ENCODE measurements at places on chromosomes 13 and 19. TPM values are rescaled to one million over a fixed set of nuclear protein-coding genes. Genes with fewer than 3 reads are reported as not detected.

DNA sequence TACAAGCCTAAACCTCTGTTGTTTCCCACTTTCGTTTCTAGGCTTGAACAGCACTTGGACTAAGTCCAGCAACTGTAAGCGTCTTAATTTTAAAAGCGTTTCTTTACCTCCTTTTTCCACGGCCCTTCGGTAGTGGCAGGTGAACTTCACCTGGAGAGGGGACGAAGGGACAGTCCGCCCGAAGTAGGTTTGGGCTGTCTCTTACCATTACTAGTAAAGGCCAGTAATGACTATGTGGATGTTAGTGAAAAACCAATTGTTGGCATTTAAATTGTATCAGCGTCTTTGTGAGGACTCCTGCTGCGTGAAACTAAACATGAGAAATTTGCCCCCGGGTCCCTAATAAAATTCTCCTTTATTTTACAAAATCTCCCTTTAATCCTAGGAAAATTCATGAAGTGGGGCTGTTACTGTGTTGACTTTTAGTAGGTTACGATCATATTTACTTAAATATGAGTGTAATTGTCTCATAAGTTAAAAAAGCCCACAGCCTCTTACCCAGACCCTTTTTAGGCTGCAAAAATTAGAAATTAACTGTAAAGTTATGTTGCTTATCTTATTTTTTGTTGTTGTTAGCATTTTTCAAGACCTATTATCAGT is 983 bp downstream of the ITM2B start:
- peak; percentile 53 for DNase-seq

DNA sequence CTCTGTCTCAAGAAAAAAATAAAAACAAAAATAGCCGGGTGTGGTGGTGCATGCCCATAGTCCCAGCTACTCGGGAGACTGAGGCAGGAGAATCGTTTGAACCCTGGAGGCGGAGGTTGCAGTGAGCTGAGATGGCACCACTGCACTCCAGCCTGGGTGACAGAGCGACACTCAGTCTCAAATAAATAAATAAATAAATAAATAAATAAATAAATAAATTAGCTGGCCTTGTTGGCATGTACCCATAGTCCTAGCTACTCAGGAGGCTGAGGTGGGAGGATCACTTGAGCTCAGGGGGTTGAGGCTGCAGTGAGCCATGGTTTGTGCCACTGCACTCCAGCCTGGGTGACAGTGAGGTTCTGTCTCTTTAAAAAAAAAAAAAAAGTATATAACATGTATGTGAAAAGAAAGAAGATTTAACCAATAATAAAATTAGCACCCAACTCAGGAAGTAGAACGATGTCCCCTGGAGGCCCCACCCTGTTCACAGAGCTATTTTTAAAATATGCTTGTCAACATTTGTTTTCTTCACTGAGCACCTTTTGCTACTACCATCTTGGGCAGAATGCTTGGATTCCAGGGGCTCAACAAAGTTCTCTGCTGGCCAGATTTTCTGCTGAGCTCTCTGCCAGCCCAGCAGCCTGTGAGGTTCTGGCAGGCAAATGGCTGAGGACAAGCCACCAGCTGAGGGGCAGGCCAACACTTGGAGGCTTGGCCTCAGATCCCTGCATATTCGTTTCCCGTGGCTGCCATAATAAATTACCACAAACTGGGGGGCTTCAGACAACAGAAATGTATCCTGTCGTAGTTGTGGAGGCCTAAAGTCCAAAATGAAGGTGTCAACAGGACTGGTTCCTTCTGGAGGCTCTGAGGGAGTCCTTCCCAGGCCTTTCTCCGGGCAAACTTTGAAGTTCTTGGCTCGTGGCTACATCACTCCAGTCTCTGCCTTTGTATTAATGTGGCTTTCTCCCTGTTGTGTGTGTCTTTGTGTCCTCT is 5.2 kb downstream of the SLC25A42 start:
- peak; percentile 32 for DNase-seq

- DNase-seq = peak; percentile 49
These were observed 19.0 kb downstream of the NLRP7 start for GRCh38 chr19:54928299-54928698.

Gene ZNF575
- 0.29 TPM for total RNA-seq

DNA sequence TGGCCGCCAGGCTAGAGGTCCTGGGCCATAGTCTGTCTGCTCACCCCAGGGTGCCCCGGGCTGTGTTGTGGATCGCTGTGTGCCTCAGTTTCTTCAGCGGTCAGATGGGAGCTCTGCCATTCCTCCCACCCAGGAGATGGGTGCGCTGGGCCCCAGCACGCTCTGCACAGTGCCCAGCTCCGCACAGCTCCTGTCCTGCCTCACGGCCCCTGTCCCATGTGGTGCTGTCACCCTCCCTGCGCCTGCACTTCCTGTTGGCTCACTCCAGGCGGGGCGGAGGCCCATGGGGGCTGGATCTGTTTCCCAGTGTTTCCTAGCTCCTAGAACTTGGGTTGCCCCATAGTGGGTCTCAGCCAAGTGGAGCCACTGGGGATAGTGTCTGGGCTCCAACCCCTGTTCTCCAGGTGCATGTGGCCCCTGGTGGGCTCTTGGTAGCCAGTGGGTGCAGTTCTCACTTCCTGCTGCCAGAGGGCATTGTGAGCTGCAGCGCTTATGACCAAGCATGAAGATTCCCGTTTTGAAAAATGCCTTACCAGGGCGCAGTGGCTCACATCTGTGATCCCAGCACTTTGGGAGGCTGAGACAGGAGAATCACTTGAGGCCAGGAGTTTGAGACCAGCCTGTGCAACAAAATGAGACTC is 69.8 kb downstream of the KDM4B start:
- DNase-seq = peak; percentile 94

- DNase-seq = no peak
These were observed 14.5 kb downstream of the IRS2 start for GRCh38 chr13:109771926-109772325.

- no peak for DNase-seq
These were observed 8.7 kb downstream of the RPS28 start for GRCh38 chr19:8329996-8330395.

DNA sequence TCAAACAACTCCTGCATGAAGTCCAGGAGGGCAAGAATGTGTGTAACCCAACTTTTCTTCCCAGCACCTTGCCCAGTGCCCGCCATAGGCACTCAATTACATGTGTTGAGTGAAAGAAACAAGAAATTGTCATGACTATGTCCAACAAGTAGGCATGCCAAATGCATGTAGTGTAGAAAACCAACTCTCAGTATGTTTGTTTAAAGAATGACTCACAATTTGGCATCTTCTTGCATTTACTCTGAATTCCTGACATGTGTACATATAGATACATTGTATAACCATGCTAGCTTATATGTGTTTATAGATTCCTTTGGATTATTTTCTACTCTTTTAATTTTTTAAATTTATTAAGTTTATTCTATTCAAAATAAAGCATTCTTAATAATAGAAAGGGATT is 305.0 kb downstream of the EFNB2 start:
- peak; percentile 69 for DNase-seq

Gene ZNF587
- 21.8 TPM for total RNA-seq

DNA sequence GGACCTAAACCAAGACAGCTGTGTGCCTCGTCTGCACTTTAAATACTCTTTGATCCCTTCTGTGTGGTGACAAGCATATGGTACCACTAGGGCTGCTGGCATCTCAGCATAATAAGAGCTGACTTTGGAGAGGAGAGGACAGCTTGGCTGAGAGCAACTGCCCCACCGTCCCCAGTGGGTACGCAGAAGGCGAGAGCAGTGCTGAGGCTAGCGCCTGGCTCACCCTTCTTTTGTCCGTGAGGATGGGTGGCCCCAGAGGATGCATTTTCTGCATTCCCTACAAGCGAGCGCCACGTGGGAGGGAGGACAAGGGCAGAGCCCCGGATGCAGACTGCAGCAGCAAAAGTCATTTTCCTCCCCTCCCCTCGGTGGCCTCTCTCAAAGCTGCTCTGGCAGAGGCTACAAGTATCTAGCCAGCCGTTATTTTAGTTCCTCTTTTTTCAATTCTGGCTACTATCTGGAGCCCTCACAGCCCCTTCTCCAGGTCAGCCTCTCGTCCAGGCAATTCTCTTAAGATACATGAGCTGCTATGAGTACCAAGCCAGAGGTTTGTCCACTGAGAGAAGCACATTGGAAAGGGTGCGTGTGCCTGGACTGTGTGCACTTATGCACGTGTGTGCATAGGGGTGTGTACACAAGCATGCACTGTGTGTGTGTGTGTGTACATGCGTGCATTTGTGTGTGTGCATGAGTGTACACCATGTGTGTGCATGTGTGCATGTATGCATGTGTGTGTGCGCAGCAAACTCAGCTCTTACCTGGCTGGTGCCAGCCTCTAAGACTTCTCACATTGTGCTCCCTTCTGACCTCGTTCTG is 51.3 kb downstream of the RAB20 start:
- DNase-seq = peak; percentile 60

GRCh38 chr19:49818649-49819370 is 721 bp downstream of the MED25 start:
- peak; percentile 52 for DNase-seq

DNA sequence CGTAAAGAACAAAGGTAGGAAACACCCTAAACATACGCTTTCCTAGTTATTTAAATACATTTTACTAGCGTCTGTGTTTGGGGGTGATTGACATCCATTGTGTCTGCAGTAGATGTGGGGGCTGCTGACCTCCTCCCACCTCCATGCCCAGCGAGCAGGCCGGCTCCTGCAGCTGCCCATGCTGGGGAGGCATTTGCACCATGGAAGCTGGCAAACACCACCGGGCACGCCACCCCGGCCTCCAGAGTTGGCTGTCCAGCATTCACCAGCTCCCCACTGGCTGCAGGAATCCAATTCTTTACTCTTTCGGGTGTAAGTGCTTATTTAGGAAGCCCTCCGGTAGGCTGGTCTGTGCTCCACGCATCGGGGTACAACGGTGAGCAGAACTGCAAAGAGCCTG is 115.4 kb upstream of the USP29 start:
- no peak for DNase-seq

DNA sequence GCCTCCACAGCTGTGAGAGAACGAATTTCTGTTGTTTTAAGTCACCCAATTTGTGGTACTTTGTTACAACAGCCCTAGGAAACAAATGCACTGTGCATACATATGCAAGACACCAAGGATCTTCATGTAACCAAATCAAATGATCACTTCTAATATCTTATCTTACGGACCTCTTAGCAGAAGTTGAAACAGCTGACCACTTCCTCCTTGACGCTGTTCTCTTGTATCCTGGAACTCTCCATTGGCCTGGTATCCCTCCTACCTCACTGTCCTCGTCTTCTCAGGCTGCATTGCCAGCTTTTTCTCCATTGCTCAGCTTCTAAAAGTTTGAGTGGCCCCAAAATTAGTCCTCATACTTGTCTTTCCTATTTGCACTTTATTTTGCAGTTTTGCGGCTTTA is 200.4 kb downstream of the DLEU7 start:
- DNase-seq = peak; percentile 21

Gene SHISA7
- not detected for total RNA-seq

Gene LGALS14
- total RNA-seq = not detected

- DNase-seq = peak; percentile 98
These were observed 421 bp downstream of the DGKH start for GRCh38 chr13:42048684-42049453.

- no peak for DNase-seq
These were observed 1315.4 kb downstream of the PCDH9 start for GRCh38 chr13:65914716-65915115.

Gene PDE4C
- total RNA-seq = not detected

DNA sequence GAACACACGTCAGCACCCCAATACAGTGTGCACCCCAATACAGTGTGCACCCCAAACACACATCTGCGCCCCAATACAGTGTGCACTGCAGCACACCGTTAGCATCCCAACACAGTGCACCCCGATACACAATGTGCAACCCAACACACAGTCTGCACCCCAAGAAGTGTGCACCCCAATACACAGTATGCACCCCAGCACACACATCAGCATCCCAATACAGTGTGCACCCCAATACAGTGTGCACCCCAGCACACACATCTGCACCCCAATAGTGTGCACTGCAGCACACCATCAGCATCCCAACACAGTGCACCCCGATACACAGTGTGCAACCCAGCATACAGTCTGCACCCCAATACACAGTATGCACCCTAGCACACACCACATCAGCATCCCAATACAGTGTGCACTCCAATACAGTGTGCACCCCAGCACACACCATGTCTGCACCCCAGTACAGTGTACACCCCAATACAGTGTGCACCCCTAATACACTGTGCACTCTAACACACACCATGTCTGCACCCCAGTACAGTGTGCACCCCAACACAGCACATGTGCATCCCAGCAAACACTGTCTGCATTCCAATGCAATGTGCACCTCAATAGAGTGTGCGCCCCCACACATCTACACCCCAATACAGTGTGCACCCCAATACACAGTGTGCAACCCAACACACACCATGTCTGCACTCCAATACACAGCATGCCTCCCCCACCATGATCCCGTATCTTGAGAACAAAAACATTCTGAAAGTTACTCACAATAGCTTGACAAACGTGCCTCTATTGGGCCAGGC is 855 bp upstream of the CARS2 start:
- no peak for DNase-seq

Gene CYP4F2
- not detected for total RNA-seq

GRCh38 chr19:44574186-44574950 is 39.0 kb upstream of the IGSF23 start:
- no peak for DNase-seq

GRCh38 chr13:25578526-25578925 is 206.8 kb downstream of the ATP8A2 start:
- no peak for DNase-seq

DNA sequence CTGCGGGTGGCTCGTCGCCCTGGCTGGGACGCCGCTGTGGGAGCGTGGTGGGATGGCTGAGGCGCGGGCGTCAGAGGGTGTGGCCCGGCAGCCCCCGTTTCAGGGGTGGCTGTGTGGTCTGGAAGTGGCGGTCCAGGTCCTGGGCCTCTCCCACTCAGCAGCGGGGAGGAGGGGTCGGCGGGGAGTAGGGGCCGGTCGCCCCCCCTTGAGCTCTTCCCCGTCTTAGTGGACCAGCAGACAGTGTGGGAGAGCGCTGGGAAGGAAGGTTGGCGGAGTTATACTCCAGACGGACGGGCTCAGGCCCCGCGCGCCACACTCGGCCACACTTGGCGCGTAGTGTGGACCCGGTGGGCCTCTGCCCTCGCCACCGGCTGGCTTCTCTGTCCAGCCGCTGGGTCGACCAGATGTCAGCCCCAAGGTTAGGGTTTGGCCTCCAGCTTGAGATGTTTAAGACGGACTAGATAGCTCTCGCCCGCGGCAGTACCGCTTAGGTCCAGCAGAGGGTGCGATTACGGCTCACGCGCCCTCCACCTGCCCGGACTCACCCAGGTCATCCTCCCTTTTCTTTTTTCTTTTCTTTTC is 21.7 kb upstream of the ZNF429 start:
- peak; percentile 83 for DNase-seq

Gene PTH2
- not detected for total RNA-seq

Gene ZNF576
- total RNA-seq = 7.4 TPM

Gene UBE2L5
- total RNA-seq = 0.59 TPM

DNA sequence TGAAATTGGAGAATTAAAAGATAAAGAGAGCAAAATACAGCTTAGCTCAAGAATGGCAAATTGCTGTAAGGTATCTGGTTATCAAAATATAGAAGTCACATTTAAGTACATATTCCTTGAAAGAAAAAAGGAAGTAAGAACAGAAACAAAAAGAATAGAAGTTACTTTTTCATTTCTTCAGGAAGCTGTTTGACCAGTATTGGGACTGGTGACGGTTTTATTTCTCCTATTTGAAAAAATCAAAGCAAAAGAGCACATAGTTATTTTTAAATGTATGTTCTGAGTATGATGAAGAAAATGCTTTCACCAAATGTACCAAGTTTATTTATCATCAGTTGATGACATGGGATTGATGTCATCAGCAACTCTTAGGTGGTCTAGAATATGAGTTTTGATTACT is 83.1 kb upstream of the OXGR1 start:
- no peak for DNase-seq

Gene KLHL26
- 5.1 TPM for total RNA-seq

Gene LYL1
- 0.36 TPM for total RNA-seq

GRCh38 chr13:41231786-41232185 is 31.6 kb downstream of the MTRF1 start:
- no peak for DNase-seq

Gene CLDND2
- not detected for total RNA-seq

All from osteoblast (primary cell).